Cardiac muscle cell (in vitro differentiated cells and primary cell): ENCODE measurements at places on chromosomes 7 and 10. TPM values are rescaled to one million over a fixed set of nuclear protein-coding genes. Genes with fewer than 3 reads are reported as not detected.

NXPH1 gene
- 0.95 and 2.2 TPM in 2 replicates for total RNA-seq

LRGUK gene
- 0.21 and 0.36 TPM in 2 replicates for total RNA-seq

HOXA2 gene
- total RNA-seq = 0.27 and 0.53 TPM in 2 replicates

GRCh38 chr7:340979-341694 lies 51.2 kb downstream of the FOXL3 start:
- no peak for DNase-seq

GRCh38 chr7:150875791-150876190 lies 23.5 kb downstream of the AOC1 start:
- no peak for DNase-seq

MYPN gene
- 3.9 and 5.3 TPM in 2 replicates for total RNA-seq
